ENCODE measurements at places on chromosomes 12 and 14.

DNA sequence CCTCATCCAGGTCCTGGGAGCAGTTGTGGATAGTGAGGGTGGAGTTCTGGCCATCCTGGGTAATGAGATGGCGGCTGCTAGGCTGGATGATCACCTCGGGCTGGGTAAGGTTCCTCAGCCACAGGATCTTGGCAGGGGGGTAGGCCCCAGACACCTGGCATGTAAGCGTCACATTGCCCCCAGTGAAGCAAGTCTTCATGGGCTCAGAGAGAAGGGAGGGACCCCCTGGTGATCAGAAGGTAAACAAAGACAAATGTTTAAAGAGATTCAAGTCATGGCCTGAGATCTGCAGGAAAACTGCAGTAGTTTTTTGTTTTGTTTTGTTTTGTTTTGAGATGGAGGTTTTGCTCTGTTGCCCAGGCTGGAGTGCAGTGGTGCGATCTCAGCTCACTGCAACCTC is 12.8 kb upstream of the WSB2 start:
- no peak for DNase-seq

- no peak for DNase-seq
These were observed 11.3 kb upstream of the KCNMB4 start for GRCh38 chr12:70354787-70355186.

DNA sequence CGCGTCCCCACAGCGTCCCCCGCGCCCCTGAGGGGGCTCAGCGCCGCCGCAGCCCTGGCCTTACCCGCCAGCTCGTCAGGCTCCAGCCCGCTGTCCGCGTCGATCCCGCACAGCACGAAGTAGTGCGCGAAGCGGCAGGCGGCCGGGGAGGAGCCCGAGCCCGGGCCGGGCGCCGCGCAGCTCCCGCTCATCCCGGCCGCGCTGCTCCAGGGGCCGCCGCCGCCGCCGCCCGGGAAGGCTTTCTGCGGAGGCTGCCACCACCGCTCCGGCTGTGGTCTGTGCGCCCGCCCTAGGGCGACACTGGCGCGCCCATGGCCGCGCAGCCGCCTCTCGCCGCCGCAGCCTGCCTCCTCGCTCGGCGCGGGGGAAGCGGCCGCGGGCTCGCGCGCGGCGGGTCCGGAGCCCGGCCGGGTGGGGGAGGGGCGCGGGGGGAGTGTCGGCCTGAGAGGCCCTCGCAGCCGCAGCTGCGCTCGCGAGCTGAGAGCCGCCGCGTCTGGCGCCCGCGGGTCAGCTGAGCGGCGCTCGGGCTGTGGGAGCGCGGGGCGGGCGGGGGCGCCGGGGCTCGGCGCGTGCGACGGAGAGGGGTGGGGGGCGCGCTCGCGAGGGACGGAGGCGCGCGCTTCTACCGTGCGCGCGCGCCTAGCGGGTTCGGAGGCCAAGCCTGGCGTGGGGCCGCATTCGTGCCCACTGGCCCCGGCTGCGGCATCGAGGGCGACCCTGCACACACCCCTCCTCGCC is at the start of gene DENND5B:
Gene DENND5B (minus strand): TSS at position 495 of the 738 bp plus-strand sequence. CDS start 304 bp downstream, at position 191.
- peak; percentile 5 for DNase-seq

DNA sequence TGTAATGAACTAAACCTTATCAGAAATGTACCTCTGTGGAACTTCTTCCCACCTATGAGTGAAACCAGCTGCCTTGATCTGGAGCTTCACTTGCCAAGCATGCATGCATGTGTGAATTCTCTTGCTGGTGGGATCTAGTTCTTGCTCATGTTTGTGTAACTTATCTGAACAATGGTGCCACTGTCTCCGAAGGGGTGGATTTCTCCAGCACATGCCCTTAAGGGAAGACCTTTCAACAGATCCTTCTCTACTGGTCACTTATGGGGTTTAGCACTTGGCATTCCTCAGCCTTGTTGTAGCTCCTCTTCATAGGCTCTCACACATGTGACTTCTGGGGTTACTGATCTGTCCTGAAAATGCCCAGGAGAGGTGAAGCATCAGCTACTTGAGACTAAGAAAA is 25.0 kb downstream of the SMOC1 start:
- DNase-seq: no peak

Data from activated CD8-positive, alpha-beta memory T cell treated with anti-CD3 and anti-CD28 coated beads for 48 hours (primary cell).